Activated CD4-positive, alpha-beta T cell treated with anti-CD3 and anti-CD28 coated beads, Interleukin-2, amount 50 U/mL, for 1 hour (primary cell): ENCODE measurements at places on chromosomes 2 and 18.

GRCh38 chr2:240425697-240426096 is 9.8 kb upstream of the GPC1 start:
- no peak for DNase-seq

DNA sequence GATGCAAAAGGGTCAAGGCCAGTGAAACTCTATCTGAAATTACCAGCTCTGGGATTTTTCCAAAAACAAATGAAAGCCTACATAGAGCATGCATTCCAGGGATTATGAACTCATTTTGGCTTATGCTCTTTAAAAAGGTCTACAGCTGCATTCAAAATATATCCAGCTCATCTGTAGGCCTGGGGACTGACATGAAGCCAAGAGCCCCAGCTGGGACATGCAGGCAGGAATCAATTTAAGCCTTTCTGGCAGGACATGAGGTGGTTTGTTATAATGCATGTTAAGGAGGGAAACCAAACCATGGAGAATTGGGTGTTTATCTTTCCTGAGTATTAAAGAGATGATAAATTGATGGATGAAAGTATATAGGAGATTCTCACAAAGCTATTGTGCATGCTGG is 164.5 kb downstream of the RBM43 start:
- no peak for DNase-seq

DNA sequence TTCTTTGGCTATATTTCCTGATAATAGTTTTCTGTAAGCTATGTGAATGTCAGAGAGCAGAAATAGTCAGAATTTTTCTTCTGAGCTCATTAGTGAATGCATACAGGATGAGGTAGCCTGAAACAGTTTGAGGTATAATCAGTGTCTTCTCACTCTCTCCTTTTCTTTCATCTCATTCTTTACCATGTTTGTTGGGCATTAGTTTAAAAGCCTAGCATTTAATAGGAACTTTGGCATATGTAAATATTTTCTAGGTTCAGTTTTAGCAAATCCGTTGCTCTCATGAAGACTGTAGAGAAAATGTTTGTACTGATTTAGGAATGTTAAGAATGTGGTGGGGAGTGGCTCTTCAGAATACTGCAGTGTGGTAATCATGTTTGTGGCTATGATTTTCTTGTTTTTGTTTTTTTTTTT is 119.4 kb downstream of the PARD3B start:
- no peak for DNase-seq

GRCh38 chr2:190446193-190446592 is 38.0 kb downstream of the MFSD6 start:
- DNase-seq, result no peak

GRCh38 chr2:238771218-238771617 is 76.7 kb upstream of the TWIST2 start:
- no peak for DNase-seq

GRCh38 chr2:238589591-238590460 is 163.1 kb downstream of the ASB1 start:
- no peak for DNase-seq

GRCh38 chr18:11544060-11544633 is 65.2 kb upstream of the SLC35G4 start:
- DNase-seq, result no peak

DNA sequence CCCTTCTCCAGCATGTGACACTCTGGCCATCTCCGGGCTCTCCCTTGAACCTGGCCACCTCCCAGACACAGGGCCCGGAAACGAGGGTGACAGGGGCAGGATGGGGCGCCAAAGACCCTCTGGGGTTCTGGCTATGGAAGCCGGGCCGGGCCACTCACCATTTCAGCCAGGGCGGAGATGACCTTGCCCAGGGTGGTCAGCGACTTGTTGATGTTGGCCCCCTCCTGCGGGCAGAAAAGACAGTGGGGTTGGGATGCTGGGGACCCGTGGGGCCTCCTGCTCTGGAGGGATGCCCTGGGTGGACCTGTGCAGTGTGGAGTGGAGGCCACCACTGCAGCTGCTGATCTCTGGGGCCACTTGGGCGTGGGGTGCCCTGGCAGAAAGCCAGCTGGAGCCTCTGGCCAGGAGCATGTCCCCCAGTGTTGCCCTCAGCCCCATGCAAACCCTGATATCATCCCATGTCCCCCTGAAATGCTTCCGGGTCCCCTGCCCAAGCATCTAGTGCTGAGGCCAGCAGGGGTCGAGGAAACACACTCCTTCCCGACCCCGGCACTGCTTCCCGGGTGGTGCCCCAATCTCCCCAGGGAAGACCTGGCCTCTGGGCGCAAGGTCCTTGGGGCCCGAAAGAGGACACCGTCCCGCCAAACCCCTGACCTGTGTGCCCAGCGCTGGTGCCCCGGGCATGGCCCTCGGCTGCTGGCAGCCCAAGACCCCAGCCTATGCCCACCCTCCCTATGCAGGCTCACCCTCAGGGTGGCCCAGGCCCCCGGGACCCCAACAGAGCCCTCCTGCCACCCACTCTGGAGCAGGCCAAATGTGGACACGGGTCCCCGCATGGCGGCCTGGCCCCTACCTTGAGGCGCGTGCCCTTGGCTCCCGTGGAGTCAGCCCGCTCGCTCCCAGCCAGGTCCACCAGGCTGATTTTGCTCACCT is 36.9 kb downstream of the KIF1A start:
- no peak for DNase-seq

GRCh38 chr2:28036307-28036706 is 145.8 kb downstream of the BABAM2 start:
- DNase-seq, result no peak

DNA sequence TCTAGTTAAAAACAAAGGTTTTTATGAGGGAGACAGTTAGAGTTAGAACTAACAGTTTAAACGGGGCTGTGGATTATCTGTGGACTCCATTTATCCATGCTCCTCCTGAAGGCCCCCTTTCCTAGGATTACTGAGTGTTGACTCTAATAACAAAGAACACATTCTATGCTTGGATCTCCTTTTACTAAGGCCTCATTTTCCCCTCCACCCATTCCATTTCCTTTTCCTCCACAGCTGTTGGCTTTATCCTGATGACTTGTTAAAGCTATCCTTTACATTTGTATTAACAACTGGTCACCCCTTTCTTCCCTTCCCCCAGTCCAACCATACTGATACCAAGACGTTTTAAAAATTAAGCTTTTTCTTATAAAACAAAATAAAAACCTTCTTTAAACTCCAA is 220.6 kb downstream of the SRBD1 start:
- no peak for DNase-seq

DNA sequence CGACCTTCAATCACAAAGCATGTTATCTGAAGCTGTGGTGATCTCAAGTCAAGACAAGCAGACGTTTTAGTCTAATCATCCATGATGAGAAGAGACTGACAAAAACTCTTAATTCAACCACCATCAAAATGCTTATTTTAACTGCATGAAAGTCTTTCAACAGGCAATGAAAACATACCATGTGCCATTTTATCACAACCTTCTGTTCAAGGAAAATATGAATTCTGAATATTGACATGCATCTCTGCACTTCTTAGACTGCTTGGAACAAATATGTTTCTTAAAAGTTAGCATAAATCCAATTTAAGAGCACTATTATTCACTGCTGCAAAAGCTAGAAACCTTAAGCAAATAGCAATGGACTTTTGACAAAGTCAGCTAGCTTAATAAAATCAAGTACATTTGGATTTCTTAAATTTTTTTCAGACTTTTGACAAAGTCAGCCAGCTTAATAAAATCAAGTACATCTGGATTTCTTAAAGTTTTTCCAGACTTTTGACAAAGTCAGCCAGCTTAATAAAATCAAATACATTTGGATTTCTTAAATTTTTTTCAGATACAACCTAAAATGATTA is 70.9 kb downstream of the OLA1 start:
- DNase-seq, result no peak

- no peak for DNase-seq
These were observed 33.4 kb upstream of the SERPINB7 start for GRCh38 chr18:63741769-63742168.

DNA sequence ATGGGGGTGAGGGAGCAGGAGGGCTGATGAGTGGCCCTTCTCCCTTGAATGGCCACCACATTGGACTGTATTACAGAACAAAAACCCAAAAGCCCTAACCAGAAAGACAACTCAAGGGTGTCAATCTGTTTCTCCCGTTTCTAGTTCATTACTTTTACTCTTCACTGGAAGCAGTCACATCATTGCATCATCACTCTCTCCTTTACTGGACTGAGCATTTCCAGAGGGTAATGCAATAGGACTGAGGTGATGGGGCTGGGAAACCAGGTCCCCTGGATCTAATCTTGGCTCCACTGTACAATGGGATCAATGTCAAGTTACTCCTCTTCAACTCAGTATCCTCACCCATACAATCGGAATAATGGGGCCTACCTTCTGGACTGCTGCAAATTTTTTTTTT is 56.1 kb downstream of the BCL2 start:
- no peak for DNase-seq

DNA sequence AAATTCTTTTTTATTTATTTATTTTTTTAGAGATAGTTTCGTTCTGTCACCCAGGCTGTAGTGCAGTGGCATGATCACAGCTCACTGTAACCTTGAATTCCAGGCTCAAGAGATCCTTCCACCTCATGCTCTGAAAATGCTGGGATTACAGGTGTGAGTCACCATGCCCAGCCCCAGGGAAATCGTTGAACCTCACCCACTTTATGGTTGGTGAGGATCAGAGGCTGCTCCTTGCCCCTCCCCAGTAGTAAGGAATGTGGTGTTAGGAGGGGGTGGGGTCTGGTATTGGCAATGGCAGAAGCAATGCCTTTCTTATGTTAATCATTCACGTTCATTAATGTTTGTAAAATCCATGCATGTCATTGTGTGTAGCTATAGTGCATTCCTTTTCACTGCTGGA is 161.9 kb downstream of the SUCLG1 start:
- DNase-seq, result no peak
